ENCODE measurements at places on chromosomes 7 and 10. TPM values are rescaled to one million over a fixed set of nuclear protein-coding genes. Genes with fewer than 3 reads are reported as not detected.

CLRN3 gene
- total RNA-seq: not detected

UFSP1 gene
- total RNA-seq: 1.6 TPM

CPA1 gene
- total RNA-seq: not detected

UPK3BL2 gene
- total RNA-seq: 2.1 TPM

SLC26A4 gene
- 0.25 TPM for total RNA-seq

GRCh38 chr10:29130190-29130673, 158.6 kb upstream of the LYZL1 start:
- no peak for DNase-seq

- no peak for DNase-seq
Observed at GRCh38 chr7:22952306-22953015, 61.5 kb downstream of the HYCC1 start.

GRCh38 chr7:87213252-87213651, 6.3 kb downstream of the TMEM243 start:
- DNase-seq: no peak

DNA sequence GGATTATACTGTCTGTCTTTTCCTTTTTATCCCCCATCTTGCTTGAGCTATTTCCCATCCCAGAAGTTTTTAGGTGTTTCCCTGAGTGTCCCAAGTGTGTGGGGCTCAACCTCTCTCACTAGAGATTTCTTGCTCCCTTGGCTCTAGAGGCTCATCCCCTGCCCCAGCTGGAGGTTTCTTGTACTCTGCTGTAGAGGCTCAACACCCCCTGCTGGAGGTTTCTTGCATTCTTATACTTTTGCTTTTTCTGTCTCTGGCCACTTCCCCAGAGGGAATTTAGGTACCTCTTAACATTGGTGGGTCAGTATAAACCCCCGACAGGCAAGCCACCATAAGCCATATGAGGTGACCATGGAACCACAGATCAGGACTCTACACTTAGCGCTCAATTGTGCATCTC, 114.2 kb upstream of the FAM3C start:
- no peak for DNase-seq

DNA sequence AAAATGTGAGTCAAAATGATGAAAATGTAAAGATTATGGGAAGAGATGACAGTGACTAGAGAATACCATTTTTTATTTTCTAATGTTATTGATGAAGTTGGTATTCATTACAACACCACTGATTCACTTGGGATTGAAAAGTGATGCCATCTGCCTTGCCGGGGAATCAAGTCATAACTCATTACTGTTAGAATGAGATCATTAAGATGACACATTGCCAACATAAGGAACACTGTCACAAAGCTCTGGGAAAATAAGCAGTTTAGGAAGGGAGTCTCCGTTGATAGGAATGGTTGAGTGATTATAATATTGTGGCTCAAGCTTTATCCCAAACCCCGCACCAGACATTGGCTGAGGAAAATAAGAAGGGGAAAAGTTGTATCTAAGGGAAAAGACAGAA, 121.5 kb upstream of the PLPP4 start:
- DNase-seq: no peak

GRCh38 chr10:122293961-122294380, 22.9 kb downstream of the BTBD16 start:
- DNase-seq: no peak

DNA sequence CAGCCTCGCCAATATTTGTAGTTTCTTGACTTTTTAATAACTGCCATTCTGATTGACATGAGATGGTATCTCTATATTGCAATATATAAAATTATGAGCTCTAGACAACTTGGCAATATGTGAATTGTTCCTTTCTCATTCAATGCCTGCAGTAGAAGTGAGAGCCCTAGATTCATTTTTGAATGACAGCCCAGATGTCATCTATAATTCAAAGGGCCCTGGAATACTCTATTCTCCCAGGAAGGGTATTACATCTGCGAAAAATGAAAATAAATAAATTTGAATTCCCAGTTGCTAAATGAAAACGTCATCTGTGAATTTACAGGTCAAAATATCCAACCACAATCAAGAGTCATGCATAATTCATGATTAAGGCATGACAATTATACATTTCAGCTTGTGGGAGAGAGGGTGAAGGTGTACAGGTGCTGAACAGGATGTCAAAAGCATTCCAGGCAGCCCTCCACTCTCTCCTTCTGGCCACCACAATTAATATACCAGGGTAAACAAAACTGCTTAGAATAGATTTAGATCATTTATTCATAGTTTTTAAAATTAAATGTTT, 1147.3 kb downstream of the XPNPEP1 start:
- DNase-seq: no peak

DNA sequence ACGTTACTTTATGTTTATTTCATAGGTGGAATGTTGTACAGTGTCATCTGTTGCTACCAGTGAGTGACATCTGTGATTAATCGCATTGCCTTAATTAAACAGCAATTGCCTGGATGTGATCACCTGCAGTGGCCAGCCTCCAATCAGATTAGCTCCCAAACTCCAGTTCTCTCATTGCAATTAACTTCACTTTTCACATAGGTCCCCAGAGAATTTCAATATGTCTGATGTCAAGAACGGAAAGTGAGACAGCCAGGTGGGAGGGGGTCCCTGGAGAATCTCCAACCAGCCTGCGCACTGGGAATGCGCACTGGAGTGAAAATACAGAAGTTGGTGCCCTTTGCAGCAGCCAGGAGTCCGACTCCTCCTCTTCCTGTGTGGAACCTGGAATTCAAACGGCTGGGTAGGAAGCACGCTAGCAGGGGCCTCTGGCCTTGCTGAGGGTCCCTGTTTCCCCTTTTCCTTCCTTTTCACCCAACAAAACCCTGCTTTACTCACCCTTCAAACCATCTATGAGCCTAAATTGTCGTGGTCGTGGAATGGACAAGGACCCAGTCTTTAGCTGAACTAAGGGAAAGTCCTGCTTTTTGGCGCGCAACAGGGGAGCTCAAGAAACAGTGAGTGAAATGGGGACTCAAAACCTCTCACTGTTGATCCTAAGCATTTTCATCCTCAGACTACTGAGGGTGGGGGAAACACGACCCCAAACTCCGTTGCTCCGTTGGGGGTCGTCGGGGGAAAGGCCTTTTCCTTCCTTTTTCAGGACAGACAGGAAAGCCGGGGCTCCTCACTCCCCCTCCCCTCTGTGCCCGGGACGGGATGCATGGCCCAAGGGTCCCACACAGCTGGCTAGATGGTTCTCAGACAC, 1355.5 kb upstream of the LRRTM3 start:
- DNase-seq: peak; percentile 10

DNA sequence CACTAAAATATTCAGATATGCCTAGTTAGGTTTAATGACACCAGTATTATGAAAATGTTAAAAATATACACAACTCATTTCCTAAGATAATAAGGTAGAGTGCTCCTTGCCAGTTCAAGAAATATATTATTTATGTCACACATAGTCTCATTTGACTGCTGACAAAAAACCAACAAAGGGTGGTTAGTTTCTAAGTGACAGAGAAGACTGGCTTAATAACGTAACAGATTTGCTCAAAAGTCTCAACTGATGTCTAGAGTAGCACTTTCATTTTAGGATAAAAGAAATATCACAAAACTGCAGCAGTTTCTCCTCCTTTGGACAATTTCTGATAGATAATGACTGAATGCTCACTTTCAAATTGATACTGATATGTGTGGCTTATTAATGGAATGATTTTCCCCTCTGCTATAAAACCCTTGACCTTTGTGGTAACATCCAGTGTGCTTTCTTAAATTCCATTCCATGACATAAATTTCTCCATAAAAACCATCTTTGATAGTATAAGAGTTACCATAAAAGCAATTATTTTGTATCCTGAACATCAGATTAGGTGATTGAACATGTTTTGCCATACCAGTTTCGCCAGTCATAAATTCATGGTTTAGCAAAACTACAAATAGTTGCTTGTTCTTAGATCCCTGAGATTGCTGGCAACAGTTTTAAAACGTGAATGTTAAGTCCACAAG, 94.2 kb downstream of the NRBF2 start:
- DNase-seq: no peak

GRCh38 chr7:44087911-44088838, 5.8 kb upstream of the POLM start:
- DNase-seq: no peak

DNA sequence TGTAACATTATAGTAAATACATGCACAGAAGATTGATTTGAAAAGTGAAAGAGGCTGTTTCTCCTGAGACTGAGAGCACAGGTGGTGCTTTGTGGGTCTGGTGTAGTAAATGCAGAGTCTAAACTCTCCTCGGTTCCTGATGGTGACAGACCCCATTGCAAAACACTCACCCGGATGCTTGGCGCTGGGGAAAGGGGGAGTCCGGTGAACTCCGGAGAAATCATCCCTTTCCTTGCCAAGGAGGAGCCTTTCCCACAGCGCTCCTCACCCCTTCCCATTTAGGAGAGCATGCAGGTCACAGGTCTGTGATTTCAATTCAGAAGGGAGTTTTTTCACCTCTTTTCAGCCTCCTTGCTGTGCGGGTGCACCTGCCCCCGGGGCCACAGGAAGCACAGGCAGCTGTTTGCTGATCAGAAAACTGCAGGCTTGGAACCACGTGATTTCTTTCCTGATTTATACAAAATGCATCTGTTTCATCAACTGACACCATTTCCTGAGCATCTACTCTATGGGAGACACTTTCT, 75.6 kb upstream of the LYZL2 start:
- no peak for DNase-seq

DNA sequence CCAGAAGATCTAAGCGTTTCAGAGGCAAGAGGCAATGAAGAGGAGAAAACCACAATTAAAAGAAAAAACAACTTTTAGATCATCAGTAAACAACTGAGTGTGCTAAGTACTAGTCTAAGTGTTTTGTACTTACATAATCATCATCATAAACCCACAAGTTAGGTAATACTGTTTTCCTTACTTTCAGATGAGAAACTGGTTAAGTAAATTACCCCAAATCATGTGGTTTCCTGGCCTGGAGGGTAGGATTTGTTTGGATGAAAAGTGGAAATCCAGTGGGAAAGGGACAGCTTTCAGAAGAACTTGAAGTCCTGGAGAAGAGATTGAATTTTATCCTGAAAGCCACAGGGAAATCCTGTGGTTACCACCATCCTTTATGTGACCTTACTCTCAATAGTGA, 463.3 kb downstream of the LRMDA start:
- no peak for DNase-seq

GRCh38 chr7:73669288-73669701, 1.7 kb downstream of the VPS37D start:
- DNase-seq: no peak

DNA sequence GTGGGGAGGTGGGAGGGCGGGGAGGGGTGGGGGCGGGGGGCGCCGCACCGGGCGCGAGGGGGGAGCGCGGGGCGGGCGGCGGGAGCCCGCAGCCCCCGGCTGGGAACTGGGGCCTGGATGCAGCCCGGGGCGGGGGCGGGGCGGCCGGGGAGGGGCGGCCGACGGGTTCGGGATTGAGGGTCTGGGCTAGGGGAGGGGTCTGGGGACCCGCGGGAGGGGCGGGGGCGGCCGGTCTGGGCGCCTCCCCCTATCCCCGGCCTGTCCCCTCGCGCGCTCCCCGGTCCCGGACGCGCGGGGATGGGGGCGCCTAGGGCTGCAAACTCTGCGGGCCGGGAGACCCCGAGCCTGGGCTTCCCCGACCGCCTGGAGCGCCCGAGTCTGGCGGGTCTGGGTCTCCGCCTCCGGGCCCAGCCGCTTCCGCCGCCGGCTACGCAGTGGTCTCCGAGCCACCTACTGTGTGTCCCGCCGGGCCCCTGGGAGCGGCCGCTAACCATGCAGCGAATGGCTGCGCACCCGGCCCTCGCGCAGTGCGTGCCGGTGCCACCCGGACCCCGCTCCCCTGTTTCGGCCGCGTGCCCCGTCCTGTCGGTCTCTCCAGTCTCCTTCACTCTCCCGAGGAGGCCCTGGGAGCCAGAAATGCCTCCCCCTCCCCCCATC, 375 bp upstream of the FGF8 start:
- DNase-seq: no peak

Measured in kidney epithelial cell (primary cell).